ENCODE measurements at places on chromosomes 1 and 21.

- DNase-seq, result no peak
Observed at GRCh38 chr1:246632281-246633168, 66.3 kb downstream of the CNST start.

DNA sequence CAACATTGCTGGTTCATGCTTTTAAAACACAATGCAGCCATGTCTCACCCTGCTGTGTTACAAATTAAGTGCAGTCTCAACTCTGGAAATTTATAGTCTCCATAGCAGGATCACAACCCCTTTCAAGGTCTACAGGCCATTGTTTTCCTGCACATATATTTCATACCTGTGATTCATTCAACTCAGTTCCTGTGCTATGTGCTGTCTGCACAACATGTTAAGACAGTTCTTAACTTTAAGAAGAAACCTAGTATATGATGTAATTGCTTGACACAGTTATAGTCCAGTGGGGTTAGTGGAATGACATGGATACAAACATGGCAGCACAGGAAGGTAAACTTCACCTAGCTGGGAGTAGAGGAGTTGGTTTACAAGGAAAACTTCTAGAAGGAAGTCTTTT, 106.4 kb downstream of the IFI44 start:
- no peak for DNase-seq

- no peak for DNase-seq
Observed at GRCh38 chr1:186792870-186793581, 35.7 kb upstream of the PLA2G4A start.

DNA sequence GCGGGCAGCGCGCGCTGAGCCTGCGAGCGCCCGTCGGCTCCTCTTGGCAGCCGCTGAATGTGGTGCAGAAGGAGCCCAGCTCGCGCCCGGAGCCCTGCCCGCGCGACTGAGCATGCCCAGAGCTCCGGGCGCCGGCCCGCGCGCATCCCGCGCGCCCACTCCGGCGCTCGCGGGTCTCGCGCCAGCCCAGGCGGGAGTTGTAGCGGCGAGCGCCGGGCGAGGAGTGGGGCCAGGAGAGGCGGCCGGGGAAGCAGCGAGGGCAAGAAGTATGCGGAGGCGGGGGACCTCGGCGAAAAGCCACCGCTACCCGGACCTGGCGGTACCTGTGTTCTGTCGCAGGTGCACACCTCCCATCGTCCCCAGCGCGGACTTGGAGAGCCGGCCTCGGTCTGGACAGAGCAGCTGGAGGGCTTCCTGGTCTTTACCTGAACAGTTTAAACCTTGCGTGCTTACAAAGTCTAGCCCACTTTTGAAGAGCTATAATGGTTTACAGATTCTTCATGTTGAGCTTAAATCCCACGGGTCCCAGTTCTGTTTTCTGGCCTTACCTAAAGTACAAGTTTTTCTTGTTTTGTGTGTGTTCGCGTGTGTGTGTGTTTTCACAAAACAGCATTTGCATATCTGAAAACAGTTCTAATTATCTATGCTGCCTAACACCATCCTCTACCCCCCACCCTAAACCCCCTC, at the start of gene DDAH1:
DDAH1 (minus strand) TSS at position 61 of the 687 bp plus-strand sequence. CDS start 114 bp downstream, outside the sequence.
- no peak for DNase-seq

- DNase-seq, result no peak
Observed at GRCh38 chr1:220156620-220157146, 62.8 kb downstream of the IARS2 start.

- no peak for DNase-seq
Observed at GRCh38 chr1:167210966-167211674, 9.6 kb upstream of the POU2F1 start.

- DNase-seq, result no peak
Observed at GRCh38 chr1:207833381-207833780, 77.5 kb downstream of the CD34 start.

DNA sequence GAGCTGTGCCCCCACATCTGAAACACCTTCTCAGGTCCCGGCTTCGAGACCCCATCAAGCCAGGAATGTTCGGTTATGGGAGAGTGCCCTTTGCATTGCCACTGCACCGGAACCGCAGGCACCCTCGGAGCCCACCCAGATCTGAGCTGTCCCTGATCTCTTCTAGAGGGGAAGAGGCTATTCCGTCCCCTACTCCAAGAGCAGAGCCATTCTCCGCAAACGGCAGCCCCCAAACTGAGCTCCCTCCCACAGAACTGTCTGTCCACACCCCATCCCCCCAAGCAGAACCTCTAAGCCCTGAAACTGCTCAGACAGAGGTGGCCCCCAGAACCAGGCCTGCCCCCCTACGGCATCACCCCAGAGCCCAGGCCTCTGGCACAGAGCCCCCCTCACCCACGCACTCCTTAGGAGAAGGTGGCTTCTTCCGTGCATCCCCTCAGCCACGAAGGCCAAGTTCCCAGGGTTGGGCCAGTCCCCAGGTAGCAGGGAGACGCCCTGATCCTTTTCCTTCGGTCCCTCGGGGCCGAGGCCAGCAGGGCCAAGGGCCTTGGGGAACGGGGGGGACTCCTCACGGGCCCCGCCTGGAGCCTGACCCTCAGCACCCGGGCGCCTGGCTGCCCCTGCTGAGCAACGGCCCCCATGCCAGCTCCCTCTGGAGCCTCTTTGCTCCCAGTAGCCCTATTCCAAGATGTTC, 4.3 kb downstream of the ADAMTSL4 start:
- DNase-seq, result no peak

GRCh38 chr1:165486663-165487062, 41.7 kb upstream of the RXRG start:
- no peak for DNase-seq

GRCh38 chr1:55257958-55258357, 42.8 kb upstream of the USP24 start:
- no peak for DNase-seq

DNA sequence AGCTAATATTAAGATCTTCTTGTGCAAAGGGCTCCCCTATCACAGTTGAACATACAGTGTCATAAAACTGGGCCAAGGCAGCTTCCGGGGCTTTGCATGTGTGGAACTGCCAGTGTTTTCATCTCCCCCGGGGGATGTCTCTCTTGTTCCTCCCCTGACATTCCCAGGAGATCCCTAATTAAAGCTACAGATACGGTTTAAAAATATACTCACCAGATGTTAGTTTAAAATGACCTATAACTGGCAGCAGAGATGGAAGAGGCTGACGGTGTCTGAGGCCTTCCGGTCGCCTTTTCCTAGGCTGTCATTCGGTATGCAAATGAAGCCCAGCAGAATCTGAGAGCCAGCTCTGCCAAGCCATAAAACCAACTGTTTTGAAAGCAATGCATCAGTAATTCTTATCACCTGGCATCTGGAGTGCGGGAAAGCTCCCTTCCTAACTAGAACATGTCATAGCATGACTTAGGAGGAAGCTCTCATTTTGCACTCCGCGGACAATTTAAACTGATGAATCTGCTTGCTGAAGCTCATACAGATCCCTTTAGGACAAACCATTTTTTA, 436.5 kb upstream of the VAMP3 start:
- no peak for DNase-seq

- no peak for DNase-seq
Observed at GRCh38 chr1:219264561-219264960, 90.9 kb downstream of the LYPLAL1 start.

- DNase-seq, result no peak
Observed at GRCh38 chr1:66237722-66238479, 296.1 kb upstream of the SGIP1 start.

GRCh38 chr1:215507119-215507518, 60.0 kb upstream of the KCTD3 start:
- DNase-seq, result no peak

DNA sequence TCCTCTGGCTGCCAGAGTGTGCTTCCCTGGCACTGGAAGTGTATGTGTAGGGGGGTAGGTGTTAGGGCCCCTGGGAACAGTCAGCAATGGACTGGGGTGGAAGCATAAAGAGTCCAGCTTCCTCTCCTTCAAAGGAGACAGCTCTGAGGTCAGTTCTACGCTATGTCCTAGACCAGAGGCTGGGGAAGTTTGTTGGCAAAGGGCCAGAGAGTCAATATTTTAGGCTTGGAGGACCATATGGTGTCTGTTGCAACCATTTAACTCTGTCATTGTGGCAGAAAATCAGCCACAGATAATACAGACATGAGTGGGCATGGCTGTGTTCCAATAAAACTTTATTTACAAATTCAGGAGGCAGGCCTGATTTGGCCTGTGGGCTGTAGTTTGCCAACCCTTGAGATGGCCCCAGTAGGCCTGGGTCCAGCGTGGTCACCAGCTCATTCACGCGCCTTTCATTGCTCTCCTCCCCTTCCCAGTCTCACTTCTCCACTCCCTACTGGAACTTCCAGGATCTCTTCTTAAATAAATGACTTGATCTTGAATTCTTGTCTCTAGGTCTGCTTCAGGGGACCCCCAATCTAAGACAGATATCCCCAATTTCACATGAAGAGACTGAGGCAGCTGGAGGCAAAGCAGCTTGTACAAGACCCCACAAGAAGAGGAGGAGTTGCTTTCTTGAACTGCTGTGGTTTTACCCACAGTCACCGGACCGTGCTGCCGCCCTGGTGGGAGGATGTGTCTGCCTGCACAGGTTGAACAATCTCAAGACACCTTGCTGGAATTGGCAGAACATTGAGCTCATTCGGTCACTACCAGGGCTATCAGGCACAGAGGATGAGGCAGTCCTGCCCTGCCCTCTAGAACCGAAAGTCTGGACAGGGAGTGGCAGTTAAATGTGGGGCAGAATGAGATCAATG, 162.4 kb upstream of the POU3F1 start:
- DNase-seq, result no peak

DNA sequence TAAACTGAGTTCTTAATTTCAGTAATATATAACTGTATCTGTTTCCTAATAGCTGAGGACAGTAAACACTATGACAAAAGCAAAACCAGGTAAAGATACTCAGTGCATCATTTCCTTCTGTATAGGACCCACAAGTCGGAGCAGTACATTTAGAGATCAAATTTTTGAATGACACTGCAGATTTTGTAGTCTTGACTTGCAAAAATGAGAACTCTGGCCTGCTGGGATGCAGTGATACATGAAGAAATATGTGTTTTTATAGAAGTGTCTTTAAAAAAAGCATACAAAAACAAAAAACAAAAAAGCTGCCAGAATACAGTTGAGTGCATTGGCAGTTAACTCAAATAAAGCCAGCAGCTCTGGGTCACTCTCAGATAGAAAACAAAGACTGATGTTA, 19.0 kb downstream of the GART start:
- DNase-seq, result no peak

GRCh38 chr1:182707122-182707521, 22.7 kb upstream of the RGS8 start:
- no peak for DNase-seq

DNA sequence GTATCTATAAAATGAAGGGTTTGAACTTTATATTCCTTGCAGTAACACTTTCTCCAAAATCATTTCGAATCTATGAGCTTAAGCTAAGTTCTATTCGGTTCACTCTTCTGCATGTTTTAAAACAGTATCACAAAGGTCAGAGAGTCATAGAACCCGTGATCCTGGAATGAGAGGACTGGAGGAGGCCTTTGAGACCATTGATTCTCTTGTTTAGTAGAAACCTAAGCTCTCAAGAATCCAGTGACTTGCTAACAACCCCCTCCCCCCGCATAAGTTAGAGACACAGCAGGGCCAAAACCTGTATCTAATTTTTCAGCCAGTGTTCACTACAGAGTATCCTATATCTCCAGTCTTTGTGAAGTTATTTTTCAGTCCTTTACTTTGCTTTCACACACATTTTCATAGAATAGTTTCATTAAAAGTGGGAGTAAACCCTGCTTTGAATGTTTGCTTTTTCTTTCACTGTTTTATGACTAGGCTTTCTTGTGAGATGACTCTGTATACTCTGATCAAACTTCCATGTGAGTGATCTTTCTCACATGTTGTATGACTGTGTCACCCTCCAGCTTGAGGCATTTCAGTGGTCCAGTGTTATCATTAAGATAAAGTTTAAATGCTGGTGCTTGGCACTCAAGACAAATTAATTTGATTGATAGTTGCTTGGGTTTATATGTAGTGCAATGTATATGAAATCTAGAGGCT, 275.4 kb upstream of the SGIP1 start:
- DNase-seq, result no peak

- DNase-seq, result no peak
Observed at GRCh38 chr1:230387296-230387695, 38.8 kb downstream of the PGBD5 start.

DNA sequence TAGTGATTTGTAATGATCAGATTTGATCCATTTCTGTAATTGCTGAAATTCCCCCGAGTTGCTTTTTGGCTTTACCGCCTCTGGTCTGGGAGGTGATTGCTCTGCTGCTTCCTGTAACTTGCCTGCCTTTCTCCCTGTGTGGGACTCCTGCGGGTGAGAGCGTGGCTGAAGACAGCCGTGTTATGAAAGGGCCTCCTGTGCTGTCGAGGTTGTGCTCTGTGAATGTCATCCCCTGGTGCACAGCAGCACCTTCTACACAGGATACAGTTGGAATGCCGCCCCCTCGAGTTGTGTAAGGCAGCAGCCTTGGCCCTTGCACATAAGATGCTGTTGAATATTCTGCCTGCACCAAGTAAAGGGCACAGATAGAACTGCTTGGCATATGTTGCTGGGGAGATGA, 5.9 kb downstream of the SOD1 start:
- DNase-seq, result no peak

DNA sequence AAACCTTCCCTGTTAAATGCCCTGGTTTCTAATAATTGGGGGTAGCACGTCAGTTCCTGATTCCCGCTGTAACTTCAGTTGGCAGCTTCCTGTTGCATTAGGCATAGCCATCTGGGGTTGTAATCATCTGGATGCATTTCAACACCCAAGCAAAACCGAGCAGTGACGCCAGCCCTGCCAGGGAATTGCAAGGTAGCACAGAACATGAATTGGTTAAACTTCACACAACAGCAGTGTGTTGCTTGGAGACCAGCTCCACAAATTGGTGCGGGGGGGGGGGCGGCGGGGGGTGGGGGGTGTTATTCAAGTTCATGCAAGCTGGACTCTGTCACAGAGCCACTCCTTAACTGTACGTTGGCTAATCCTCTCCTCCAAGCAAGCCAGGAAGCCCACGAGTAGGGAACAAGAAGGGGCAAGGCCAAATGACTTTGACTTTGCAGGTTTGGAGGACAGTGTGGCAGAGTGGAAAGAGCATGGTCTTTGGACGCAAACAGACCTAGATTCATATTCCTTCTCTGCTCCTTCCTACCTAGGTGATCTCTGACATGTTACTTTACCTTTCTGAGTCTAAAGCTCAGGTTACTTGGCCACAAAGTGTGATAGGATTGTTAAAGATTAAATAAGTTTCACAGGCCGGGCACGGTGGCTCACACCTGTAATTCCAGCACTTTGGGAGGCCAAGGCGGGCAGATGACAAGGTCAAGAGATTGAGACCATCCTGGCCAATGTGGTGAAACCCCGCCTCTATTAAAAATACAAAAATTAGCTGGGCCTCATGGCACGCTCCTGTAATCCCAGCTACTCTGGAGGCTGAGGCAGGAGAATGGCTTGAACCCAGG, 4.7 kb downstream of the LAX1 start:
- peak; percentile 92 for DNase-seq

DNA sequence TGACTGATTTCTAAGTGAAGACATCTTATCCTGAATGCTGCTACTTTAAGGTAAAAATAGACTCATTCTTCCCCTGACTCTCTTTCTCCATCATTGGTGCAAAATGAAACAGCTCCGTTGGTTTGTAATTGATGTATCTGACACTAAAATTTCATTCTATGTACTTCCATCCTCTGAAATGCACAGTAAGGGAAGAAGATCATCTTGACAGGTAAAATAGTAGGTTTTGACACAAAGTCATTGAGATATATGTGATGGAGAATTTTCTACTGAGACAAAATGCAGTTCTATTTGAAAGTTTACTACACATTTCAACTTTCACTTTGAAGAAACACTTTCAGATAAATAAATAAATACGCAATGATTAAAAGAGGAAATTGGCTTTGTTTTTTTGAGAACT, 348.9 kb downstream of the SMYD3 start:
- no peak for DNase-seq

- no peak for DNase-seq
Observed at GRCh38 chr1:85496941-85497582, 32.1 kb upstream of the DDAH1 start.

- DNase-seq, result no peak
Observed at GRCh38 chr1:160706526-160707235, 4.9 kb downstream of the CD48 start.

Measured in vagina (tissue), 2 donors.